ENCODE measurements at places on chromosomes 7 and 10.

GRCh38 chr10:111086574-111086973 lies 9.7 kb downstream of the ADRA2A start:
- DNase-seq = no peak
- no peaks in the 10 kb centered on the region for H3K36me3 ChIP-seq
- no peak overlapping the region for H3K4me3 ChIP-seq
- no peaks in the 10 kb centered on the region for H3K4me1 ChIP-seq
- no peaks in the 10 kb centered on the region for H3K27me3 ChIP-seq

GRCh38 chr10:78948621-78949030 lies 120.1 kb upstream of the ZMIZ1 start:
- H3K4me3 ChIP-seq = no peak overlapping the region
- DNase-seq = no peak
- no peaks in the 10 kb centered on the region for H3K4me1 ChIP-seq
- H3K27ac ChIP-seq = no peak overlapping the region

DNA sequence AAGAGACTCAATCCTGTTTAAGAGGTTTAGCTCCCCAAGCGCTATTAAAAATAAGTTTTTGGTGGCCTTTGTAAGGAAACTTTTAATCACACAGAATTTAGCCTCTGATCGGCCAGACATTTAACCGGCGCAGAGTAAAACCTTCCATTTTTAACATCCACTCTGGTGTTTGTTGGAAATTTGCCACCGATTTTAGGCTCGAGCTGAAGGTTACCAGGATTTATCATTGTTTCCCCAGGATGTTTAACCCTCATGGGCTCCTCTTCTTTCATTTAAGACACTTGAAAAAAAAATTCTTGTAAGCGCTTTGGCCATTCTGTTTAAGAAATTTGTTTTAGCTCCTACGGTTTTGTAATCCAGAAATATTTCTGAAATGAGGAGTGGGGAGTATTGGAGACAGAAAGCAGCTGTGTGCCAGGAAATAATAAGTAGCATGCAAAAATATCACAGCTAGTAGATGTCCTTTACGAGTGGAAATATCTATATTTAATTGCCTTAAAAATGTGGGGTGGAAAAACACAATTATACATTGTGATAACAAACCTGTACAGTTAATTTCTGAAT lies 3.4 kb downstream of the NEUROD6 start:
- no peak overlapping the region for H3K27ac ChIP-seq
- DNase-seq = no peak
- peak overlapping the region; percentile 52 for H3K4me3 ChIP-seq
- peaks cover 2% of the 10 kb centered on the region for H3K27me3 ChIP-seq

GRCh38 chr10:91389636-91390512 lies 20.3 kb upstream of the HECTD2 start:
- H3K36me3 ChIP-seq = no peaks in the 10 kb centered on the region
- DNase-seq = no peak
- H3K4me1 ChIP-seq = peaks cover 3% of the 10 kb centered on the region

GRCh38 chr10:71285180-71285545 lies 33.9 kb upstream of the SLC29A3 start:
- peaks cover 56% of the 10 kb centered on the region for H3K36me3 ChIP-seq
- H3K4me3 ChIP-seq = no peak overlapping the region
- H3K27ac ChIP-seq = no peak overlapping the region
- peak; percentile 60 for DNase-seq
- peaks cover 25% of the 10 kb centered on the region for H3K4me1 ChIP-seq
- H3K27me3 ChIP-seq = peaks cover 28% of the 10 kb centered on the region

Measured in endothelial cell (in vitro differentiated cells).